ENCODE measurements at places on chromosomes 7 and 10.

DNA sequence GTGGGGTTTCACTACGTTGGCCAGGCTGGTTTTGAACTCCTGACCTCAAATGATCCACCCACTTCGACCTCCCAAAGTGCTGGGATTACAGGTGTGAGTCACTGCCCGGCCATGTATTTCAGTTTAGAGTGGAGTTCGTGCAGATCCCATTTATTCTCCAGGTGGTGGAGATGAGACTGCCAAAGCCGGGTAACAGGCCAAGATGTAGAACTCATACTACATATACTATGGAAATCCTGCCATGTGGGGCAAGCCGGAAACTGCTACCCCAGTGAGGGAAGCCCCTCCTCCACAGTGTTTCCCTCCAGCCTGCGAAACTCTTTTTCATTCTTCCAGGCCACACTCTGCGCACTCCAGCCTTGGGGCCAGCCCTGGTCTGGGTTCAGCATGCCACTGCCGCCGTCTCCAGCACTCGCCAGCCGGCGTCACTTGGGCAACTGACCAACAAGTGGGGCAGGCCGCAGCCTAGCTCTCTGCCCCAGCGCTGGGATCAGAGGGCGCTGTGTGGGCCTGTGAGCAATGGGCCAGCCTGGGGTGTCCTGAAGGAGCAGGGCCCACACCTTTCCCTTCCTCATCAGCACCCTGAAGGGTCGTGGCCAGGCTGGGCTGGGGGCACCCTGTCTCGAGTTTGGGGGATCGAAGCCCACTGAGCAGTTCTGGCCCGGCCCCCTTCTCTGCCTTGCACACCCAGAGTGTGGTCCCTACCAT, 122.0 kb downstream of the TRRAP start:
- DNase-seq, result no peak

DNA sequence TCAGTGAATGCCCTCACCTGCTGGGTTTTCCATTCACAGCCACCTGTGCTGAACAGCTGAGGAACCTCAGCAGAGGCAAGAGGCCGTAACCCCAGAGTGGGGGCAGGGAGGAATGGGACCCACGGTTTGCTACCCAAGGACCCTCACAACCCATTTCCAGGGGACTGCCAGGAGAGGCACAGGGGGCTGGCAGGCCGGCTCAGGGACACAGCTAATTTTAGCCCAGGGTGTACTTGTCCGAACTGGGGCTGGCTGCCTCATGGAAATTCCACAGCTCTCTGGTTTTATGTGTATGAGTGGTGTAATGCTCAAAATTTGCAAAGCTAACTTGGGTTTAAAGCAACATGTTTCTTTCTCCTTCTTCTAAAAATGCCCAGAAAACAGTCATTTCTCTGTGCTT, 42.2 kb downstream of the MINDY4 start:
- no peak for DNase-seq

DNA sequence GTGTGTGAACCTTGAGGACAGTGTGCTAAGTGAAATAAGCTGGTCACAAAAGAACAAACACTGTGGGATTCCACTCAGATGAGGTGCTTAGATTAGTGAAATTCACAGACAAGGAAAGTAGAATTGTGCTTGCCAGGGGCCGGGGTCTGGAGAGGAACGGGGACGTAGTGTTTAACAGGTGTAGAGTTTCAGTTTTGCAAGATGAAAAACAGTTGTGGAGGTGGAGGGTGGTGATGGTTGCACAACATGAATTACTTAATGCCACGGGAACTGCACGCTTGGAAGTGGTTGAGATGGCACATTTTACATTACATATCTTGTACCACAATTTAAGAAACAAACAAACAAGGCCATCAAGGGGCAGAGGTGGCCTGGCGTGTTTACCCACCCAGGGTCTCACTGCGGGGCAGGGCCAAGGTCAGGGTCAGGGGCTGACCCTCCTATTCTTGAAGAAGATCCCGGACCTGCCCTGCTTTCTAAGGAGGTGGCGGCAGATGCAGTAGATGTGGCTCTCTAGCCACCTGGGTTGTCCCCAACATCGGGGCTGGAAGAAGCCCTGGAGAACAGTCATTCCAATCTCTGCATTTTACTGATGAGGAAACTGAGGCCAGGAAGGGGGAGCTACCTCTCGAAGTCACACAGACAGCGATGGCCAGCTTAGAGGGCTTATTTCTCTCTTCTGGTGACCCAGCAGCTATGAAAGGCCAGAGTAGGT, 91.5 kb upstream of the LRRC4 start:
- no peak for DNase-seq

DNA sequence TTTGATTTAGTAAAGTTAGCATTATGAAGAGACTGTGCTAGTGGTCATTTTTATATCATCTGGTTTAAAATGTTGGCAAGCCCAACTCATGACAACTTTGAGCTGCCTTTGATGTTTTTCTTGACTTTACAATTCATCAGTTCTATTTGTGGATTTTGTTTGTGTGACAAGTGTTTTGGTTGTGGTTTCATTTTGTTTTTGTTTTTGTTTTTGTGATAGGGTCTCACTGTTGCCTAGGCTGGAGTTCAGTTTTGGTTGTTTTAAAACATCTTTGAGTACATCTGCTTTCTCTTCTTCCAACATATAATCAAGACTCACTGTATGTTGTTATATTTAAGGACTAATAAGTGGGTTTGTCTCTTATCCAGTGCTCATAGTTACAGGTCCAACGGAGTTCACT, 17.6 kb upstream of the SFR1 start:
- DNase-seq, result no peak

DNA sequence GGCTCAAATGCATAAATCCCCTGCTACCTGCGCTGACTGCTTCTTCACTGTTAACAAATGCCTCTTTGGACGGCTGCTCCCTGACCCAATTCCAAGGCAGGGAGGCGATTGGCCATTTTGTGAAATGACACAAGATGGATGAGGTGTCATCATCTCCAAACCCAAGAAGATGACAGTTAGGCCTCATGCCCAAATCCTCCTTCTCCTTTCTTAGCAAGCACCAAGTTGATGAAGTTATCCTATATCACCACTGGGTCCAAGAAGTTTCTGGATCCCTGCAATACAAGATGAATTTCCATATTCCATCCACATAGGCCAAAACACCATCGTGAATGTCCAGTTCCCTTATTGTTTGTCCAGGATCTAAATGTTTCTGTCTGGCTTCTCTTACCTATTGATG, 98.5 kb upstream of the RAB11FIP2 start:
- DNase-seq, result no peak

DNA sequence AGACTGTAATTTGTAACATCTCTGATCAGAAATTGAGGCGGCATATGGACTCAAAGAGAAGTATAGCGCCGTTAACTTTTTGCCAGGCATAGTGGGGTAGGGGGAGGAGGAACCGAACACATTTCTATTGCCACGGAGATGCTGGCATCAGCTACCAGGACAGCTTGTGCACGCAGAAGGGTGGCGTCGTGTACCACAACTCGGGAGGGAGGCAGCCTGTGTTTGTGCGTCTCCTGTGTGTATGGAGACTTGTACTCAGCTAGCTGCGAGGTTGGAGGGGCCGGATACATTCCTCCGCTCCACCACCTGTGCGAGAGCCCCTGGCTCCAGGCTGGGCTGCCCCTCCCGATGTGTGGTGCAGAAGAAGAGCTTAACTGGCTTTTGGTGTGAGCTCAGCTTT, 634.8 kb downstream of the TYW1 start:
- DNase-seq, result no peak

DNA sequence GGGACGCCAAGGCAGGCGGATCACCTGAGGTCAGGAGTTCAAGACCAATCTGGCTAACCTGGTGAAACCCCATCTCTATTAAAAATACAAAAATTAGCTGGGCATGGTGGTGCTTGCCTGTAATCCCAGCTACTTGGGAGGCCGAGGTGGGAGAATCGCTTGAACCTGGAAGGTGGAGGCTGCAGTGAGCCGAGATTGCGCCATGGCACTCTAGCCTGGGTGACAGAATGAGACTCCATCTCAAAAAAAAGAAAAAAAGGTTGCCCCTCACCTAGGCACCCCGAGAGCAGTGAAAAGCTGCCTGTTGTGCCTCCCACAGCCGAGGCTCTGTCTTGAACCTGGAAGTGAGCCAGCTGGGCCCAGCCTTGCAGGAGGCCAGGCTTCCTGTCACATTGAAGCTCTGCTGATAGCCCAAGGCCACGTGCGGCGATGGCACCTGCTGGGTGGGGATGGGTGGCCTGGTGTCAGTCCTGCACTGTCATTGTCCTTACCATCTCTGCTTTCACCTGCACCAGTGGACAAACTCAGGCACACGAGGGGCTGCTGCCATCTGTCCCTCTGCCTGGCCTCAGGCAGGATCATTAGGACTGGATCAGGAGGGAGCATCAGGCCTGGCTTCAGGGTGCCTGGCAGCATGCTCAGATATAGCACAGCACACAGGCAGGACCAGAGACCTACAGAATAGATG, 37.8 kb downstream of the DNAJB12 start:
- no peak for DNase-seq

GRCh38 chr10:11147722-11148121, 130.1 kb downstream of the CELF2 start:
- DNase-seq, result no peak

- no peak for DNase-seq
Observed at GRCh38 chr7:139823959-139824521, 5.0 kb upstream of the TBXAS1 start.

DNA sequence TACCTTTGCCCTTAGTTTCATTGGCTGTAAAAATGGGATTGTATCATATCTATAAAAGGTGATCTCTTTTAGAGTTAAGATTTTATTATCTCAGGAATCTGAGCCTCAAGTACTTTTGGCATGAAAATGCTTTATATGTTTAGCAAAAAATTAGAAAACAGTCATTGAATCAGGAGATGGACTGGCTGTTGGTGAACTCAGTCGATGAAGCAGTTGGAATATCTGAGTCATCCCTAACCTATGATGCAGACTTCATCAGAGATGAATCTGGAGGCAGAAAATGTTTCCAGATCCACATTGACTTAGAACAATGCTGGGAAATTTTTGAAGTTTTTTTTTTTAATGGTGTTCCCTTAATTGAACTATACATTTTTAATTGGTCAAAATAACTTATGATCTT, 228.5 kb downstream of the SLC25A13 start:
- DNase-seq, result no peak

- no peak for DNase-seq
Observed at GRCh38 chr7:83455612-83456011, 193.3 kb downstream of the SEMA3E start.

GRCh38 chr10:132724446-132724845, 61.5 kb downstream of the NKX6-2 start:
- DNase-seq, result no peak

DNA sequence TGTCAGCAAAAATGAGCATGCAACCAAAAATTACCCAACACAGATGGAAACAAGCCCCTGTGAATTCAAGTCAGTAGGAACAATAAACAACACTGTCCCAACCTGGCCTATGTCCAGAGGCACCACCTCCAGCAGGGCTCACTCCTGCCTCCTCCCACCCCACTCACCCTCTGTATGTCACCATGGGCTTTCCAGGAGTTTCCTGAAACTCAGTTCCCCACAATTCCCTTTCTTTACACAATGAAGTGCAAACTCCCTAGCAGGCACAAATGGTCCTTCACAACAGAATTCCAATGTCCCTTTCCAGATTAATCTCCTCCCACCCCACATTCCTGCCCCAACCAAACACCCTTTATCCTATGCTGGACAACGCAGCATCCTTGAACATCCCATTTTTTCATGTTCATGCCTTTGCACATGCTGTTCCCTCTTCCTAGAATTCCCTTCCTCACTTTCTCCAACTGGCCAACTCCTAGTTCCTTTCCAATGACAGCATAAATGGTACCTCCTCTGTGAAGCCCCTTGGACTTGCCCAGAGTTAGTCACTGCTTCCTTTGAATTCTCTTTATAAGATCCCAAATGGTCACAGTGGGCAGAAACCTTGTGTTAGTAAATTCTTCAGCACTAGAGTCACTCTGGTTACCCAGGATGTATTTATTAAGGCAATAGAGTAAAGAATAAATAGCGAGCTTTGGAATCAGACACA, 157.5 kb downstream of the SLIT1 start:
- DNase-seq, result no peak

GRCh38 chr10:130221456-130222375, 85.5 kb downstream of the GLRX3 start:
- no peak for DNase-seq

GRCh38 chr10:131475803-131476202, 164.3 kb upstream of the TCERG1L start:
- DNase-seq, result no peak

DNA sequence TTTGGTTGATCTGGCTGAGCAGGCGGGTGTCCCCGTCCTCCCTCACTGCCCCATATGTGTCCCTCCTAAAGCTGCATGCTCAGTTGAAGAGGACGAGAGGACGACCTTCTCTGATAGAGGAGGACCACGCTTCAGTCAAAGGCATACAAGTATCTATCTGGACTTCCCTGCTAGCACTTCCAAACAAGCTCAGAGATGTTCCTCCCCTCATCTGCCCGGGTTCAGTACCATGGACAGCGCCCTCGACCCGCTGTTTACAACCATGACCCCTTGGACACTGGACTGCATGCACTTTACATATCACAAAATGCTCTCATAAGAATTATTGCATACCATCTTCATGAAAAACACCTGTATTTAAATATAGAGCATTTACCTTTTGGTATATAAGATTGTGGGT, 26.9 kb upstream of the TRIM56 start:
- DNase-seq, result no peak

GRCh38 chr7:150964593-150965111, 13.5 kb downstream of the KCNH2 start:
- DNase-seq, result no peak

GRCh38 chr10:125121003-125121402, 39.4 kb downstream of the CTBP2 start:
- no peak for DNase-seq

- no peak for DNase-seq
Observed at GRCh38 chr10:16901106-16901505, 83.9 kb upstream of the RSU1 start.

- no peak for DNase-seq
Observed at GRCh38 chr10:89377705-89378637, at the start of gene IFIT1B. IFIT1B (plus strand) TSS chr10:89378056; CDS start chr10:89378136, 80 bp downstream.

DNA sequence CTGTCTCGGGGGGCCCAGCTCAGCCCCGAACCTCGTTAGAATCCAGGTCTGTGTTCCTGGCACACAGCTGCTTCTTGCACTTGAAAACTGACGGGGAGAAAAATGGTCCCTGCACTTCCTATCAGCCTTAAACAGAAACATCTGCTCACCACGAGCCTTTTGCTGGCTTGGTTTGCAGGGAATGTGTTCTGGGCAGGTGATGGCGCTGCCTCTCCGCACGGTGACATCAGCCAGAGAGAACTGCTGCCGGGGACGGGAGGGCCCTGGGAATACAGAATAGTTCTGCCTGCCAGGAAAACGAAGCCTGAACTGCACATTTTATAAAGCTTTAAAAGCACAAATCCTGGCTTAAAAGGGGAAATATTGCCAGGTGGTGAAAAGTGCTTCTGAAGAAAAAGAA, 622.5 kb downstream of the TYW1 start:
- no peak for DNase-seq

- DNase-seq, result no peak
Observed at GRCh38 chr7:108408296-108408991, 47.8 kb downstream of the NRCAM start.

DNA sequence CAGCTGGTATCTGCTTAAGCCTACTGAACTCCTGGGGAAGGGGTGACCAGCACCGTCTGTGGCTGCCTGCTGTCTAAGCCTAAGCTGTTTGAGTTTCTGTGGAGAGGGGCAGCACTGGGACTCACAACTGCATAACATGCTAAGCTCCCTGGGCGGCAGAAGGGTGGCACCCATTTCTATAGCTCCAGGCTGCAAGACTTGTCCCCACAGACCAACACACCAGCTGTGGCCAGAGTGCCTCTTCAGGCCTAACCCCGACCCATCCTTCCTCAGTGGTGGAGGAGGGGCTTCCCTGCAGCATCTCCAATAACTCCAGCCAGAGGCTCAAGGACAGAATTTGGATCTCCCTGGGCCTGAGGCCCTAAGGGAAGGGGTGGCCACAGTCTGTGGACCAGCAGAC, 464.1 kb downstream of the SEMA3D start:
- DNase-seq, result no peak

- DNase-seq, result no peak
Observed at GRCh38 chr7:129864042-129864441, 88.7 kb downstream of the UBE2H start.
